Stimulated activated CD4-positive, alpha-beta T cell treated with anti-CD3 and anti-CD28 coated beads, Interleukin-1b, Interleukin-23, amount 100 ng/mL, for 1 hour (primary cell): ENCODE measurements at places on chromosomes 5 and 9.

DNA sequence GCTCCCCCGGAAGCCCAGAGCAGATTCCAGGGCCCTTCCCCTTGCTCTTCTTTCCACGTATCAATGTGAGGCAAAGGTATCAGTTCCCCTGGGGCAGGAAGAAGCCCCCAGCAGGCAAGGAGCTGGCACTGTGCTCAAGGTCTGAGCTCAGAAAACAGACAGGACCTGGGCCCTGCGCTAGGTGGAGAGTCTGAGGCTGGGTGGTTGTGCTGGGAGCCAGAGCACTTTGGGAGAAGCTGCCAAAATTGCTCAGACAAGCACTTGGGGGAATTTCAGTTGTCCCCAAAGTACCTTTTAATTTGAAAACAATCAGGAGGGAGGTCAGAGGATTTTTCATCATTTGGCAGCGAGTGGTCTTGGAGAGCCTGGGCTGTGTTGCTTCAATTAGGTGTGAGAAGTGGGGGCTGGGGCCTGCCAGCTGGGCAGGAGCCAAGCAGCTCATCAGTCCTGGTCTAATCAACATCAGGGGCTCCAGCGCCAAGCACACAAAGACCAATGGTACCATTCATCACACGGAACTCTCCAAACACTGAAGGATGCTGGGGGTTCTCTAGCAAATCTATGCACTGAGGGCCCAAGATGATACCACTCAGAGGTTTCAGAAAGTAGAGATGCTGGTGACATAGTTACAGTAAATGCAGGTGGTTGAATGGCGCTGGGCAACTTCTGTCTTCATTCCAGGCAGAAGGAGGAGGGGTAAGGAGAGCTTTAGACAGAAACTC is 176.5 kb downstream of the SNX18 start:
- no peak for DNase-seq

- no peak for DNase-seq
These were observed 57.6 kb downstream of the NLN start for GRCh38 chr5:65779643-65780042.

DNA sequence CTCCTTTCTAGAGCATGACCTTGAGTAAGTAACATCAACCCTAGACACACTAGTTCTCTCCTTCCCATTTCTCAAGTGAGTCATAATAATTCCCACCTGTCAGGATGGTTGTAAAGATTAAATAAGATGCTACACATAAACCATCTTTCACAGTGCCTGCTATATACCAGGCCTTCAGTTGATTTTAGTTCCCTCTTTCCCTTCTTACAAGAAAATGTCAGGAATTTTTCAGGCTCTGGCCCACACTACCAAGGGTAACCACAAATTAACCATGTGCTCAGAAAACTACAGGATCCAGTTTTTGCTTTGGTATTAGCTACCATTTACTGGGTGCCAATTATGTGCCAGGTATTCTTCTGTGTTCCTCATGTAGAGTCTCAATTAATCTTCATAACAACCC is 42.7 kb upstream of the RARS1 start:
- no peak for DNase-seq

GRCh38 chr9:33379666-33380389 is 22.5 kb downstream of the AQP7 start:
- no peak for DNase-seq

GRCh38 chr5:133240425-133241091 is 188.7 kb downstream of the HSPA4 start:
- DNase-seq: no peak

GRCh38 chr9:104794070-104794469 is 30.1 kb downstream of the NIPSNAP3B start:
- DNase-seq: no peak

- no peak for DNase-seq
These were observed at the start of gene NPR3 for GRCh38 chr5:32710550-32711361. Gene NPR3 (plus strand): TSS chr5:32711321. CDS start chr5:32711777, 456 bp downstream.
